Mesenteric fat pad (tissue), 1 donor: ENCODE measurements at places on chromosomes 12 and 14. TPM values are rescaled to one million over a fixed set of nuclear protein-coding genes. Genes with fewer than 3 reads are reported as not detected.

GRCh38 chr12:27031531-27031930 is 9.2 kb downstream of the MED21 start:
- DNase-seq: no peak

GRCh38 chr14:64673748-64674147 is 30.5 kb upstream of the PLEKHG3 start:
- DNase-seq: no peak

DNA sequence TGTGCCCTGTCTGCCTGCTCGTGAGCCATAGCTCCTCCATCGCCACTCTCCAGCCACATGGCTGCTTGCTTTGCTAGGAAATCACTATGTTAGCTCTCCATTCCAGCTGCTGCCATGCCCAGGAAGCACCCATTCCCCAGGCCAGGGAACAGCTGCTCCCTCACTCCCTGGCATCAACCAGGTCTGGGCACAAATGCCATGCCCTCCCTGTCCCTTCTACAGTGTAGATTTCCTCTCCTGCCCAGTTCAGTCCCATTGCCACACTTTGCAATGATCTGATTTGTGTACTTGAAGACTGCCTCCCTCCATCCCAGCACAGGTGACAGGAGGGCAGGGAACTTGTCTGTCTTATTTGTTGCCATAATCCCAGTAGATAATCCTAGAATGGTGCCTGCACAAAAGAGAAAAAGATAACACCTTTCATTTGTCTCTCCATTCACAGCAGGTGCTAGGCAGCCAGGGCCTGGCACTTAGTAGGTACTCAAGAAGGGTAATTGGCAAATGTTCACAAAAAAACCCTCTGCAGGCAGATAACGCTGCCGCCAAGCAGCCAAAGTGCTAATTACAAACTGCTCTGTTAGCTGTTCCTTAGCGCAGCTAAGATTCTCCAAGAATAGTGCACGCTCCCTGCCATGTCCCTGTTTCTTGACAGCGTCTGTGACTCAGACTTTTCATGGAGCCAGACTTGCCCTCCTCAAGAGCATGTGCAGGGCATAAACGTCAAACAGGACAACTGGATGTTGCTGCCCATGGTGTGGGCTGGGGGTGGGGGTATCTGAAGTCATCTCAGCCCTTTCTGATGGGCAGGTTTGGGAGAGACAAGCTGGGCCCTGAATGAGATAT is 69.1 kb downstream of the ARL6IP4 start:
- DNase-seq: no peak

DNA sequence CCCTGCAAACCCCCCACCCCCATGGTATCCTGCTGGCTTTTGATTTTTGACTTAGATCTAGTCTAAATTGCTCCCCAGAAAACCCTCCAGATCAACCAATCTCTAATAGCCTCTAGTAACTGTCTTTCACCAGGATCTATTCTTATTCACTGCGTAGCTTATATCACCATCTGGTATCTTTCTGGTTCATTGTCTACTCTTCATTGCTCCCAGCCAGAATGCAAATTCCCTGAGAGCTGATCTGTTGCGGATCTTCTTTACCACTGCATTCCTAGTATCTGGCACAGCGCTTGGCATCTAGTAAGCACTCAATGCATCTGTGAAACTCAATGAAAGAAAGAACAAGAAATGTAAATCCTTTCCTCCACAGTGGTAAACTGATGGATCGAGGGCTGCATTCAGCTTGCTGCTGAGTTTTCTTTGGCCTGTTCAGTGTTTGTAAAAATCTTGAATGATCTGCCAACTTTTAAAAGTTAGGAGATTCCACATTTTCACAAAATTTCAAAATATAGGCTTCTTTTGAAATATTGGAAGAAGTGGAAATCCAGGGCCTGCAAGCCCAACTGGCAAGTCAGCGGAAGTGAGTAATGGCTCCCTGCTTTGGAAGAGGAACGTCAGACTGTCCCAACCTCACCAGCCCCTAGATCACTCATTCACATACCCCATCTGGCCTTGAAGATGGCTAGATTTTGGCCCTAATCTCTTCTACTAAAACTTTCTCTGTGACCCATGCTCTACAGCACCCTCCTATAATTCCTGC is 274.2 kb downstream of the SSPN start:
- no peak for DNase-seq

- no peak for DNase-seq
Measured at GRCh38 chr14:77582511-77582910, 33.9 kb downstream of the SPTLC2 start.

DNA sequence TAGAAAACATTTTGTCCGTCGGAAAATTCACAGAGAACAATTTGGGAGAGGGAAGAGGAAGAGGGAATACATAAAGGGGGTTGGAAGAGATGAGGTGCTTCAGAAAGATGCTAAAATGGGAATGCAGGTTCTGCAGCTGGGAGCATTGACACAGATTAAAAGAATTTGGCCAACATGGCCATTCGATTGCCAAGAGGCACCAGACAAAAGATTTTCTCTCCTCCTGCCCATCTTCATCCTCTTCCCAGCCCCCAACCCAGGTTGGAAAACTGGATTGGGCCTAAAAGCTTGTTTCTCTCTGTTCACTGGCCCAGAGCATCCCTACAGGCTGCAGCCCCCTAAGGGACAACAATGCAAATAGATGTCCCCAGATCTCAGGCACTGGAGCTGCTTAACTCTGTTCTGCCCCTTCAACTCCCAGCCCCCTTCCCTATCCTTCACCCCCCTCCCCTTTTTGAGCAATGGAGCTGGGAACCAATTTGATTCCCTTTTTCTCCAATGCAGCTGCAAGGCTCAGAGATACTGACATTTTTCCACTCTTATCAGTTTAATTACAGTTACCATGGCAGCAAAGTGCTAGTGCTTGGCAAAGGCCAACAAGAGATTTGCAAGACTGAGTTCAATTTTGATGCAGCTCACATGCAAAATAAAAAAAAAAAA is 1.9 kb downstream of the LMO3 start:
- DNase-seq: no peak

AKAP5 gene
- total RNA-seq: 0.45 TPM

GYS2 gene
- 0.10 TPM for total RNA-seq

SDR9C7 gene
- total RNA-seq: not detected
